A549 treated with Hydrocortisone at 1 μM for 4 hours (cell line): ENCODE measurements at places on chromosomes 5 and 9. TPM values are rescaled to one million over a fixed set of nuclear protein-coding genes. Genes with fewer than 3 reads are reported as not detected.

Gene SMIM33
- total RNA-seq = not detected in 5 replicates

Gene BHMT2
- total RNA-seq = not detected in 5 replicates

Gene FAM78A
- total RNA-seq = 0.27 to 0.53 TPM (median 0.38 TPM) in 5 replicates

Gene UCK1
- 19.5 to 22.9 TPM (median 19.8 TPM) in 5 replicates for total RNA-seq

Gene SUB1
- 169 to 262 TPM (median 253 TPM) in 5 replicates for total RNA-seq

Gene ANKRD20A1
- total RNA-seq = 0.51 to 1.9 TPM (median 1.3 TPM) in 5 replicates

Gene MSX2
- total RNA-seq = 3.1 to 5.0 TPM (median 4.3 TPM) in 5 replicates

Gene ENHO
- total RNA-seq = 0.88 to 2.5 TPM (median 1.9 TPM) in 5 replicates

Gene TMEM252
- not detected in 5 replicates for total RNA-seq

Gene LMAN2
- total RNA-seq = 185 to 298 TPM (median 190 TPM) in 5 replicates

Gene TRIM36
- total RNA-seq = 1.8 to 2.2 TPM (median 2.2 TPM) in 5 replicates

Gene SV2C
- total RNA-seq = not detected in 5 replicates

Gene MYOT
- 0.12 to 0.30 TPM (median 0.25 TPM) in 3 of 5 replicates, not detected in the others for total RNA-seq

Gene ROPN1L
- 1.8 to 2.3 TPM (median 1.9 TPM) in 5 replicates for total RNA-seq

Gene RELL2
- total RNA-seq = 3.7 to 5.0 TPM (median 4.3 TPM) in 5 replicates

Gene ARPC5L
- total RNA-seq = 56.3 to 81.0 TPM (median 69.1 TPM) in 5 replicates

Gene CDH18
- not detected in 5 replicates for total RNA-seq

Gene ZNF782
- total RNA-seq = 1.1 to 2.5 TPM (median 2.1 TPM) in 5 replicates

Gene PCDHA11
- total RNA-seq = 0.07 to 0.30 TPM (median 0.17 TPM) in 5 replicates

Gene TAF11L5
- total RNA-seq = not detected in 5 replicates

Gene NLN
- 49.7 to 77.9 TPM (median 63.6 TPM) in 5 replicates for total RNA-seq
